ENCODE measurements at places on chromosomes 4 and X.

GRCh38 chrX:55127692-55128091, 38.9 kb downstream of the PAGE2 start:
- DNase-seq: no peak

DNA sequence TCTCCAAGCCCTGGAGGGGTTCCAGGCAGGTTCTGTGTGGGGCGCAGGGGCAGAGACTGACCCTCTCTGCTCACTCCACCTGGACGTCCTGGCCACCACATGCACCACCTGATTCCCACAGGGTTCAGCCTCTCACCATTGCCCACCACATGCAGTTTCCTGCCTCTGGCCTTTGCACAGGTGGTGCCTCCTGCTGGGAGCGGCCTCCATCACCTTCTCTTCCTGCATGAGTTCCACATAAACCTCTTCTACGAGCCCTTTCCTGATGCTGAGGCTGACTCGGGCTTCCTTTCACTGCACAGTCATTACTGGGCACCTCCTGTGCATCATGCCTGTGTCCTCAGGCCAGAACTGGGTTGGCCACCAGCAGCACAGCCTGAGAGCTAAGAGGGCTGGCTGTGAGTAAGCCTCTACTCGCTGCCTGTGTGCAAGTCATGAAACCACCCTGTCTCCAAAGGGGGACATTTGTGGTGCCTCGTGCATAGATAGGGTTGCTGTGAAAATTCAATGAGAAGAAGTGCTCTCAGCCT, 19.9 kb downstream of the MAN2B2 start:
- DNase-seq: no peak

DNA sequence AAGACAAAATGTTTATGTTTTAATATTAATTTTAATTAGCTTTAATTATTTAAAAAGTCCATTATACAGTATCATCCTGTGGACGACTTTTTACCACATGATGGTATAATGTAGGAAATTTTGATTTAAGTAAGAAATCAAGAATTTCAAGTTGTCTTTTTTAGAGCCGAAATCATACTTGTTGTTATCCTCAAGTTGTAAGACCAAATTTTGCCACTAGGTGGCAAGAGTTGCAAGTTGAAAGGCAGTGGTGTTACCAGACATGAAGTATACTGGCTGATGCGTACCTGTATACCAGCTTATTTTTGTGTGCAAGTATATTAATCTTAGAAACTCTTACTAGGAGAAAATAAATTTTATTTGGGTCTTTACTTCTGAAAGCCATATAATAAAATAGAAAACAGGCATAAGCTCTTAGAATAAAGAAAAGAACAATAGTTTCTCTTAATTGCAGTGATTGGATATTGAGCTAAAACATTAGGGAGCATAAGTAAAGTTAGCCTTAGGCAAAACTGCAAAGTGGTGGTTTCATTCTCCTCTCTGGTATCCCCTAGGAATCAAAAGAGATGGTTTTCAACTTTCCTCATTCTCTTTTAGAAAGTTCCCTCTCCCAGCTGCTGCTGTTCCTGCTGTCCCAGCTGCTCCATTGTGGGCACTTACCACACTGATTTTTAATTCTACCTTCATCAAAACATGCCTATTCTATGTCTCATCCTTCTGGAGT, 118.0 kb upstream of the WDFY3 start:
- DNase-seq: no peak

DNA sequence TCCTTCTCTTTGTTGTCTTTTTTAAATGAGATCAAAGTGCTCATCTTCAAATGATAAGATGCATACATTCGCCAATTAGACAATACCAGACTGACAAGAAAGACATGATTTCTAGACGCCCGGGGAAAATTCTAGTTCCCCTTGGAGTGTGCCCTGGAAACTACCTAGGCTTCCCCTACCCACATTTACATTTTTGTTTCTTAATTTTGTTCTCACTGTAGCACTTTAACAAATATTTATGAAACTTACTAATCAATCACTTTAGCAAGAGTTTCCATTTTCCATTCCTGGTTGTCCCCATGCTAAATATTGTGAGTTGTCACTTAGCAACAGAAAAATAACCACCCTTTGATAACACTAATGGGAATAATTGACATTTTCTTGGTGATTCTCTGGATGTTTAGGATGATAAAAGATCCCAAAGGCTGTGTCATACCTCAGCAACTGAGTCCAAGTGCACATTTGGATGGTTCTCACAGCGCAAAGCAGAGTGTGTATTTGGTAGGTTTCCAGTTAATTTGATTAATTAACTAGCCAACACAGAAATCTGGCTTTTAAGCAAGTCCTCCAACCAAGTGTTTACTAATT, 69.6 kb downstream of the FGFBP1 start:
- no peak for DNase-seq

- no peak for DNase-seq
Measured at GRCh38 chr4:179372242-179372641, 1930.0 kb upstream of the AGA start.

DNA sequence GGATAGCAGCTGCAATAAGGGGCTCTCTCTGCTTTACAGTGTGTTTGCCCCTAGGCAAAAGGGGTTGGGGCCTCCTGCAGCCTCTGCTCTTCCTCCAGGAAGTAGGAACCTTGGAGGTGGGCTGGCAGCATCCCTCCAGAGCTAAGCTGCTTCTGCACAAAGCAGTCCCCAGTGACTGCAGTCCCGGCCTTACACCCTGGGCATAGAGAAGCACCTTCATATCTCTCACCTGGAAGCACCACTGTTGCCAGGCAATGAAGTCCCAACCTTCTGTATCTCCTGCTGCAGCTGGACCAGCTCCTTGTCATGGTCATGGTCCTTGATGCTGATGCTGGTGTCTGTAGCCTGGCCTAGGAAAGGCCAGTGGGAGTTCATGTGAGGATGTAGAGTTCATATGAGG, 171.1 kb upstream of the TET2 start:
- no peak for DNase-seq

DNA sequence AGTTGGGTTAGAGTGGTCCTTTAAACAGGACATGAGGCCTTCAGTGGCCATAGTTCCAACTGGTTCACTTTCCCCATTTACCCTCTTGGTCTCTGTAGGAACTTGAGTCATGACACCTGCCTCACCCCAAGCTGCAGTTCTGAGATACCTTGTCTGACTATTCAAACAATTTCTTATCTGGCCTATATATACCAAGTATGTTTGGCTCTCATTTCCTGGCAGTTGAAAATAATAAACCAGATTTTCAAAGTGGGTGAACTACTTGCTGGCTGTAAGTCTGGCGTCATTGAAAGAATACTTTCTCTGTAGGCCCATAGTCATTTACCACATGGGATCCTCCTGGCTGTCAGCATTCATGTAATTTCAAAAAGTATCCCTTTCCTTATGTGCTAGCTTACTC, 228.8 kb downstream of the SHROOM3 start:
- DNase-seq: no peak

GRCh38 chr4:52903273-52903672, 41.2 kb downstream of the RASL11B start:
- no peak for DNase-seq

DNA sequence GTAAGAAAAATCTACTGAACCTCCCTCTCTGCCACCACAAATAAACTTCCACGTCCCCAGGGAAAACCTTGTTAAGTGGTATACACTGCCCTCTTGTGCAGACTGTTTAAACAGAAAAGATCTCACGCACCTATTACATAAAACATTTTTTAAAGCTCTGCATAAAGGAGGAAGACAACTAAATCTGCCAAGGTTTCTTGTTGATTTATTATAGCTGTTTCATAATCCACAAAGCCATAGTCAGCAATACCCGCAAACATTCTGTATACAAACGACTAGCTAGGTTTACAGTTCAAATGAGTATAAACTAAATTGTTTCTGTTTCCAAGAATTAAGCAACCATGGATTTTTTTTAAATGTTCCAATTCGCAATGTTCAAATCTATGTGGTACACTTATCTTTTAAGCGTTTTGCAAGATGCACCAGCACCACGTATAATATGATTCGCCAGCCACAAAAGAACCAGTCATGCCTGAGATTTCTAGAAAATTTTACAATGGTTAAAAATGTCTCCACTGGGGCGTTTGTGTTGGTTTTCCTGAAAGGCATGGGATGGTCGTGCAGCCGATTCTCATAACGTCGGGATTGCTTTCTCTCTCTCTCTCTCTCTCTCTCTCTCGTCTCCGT, 164.6 kb downstream of the PRKX start:
- DNase-seq: no peak

- DNase-seq: no peak
Measured at GRCh38 chr4:53840643-53841042, 223.8 kb downstream of the CHIC2 start.

DNA sequence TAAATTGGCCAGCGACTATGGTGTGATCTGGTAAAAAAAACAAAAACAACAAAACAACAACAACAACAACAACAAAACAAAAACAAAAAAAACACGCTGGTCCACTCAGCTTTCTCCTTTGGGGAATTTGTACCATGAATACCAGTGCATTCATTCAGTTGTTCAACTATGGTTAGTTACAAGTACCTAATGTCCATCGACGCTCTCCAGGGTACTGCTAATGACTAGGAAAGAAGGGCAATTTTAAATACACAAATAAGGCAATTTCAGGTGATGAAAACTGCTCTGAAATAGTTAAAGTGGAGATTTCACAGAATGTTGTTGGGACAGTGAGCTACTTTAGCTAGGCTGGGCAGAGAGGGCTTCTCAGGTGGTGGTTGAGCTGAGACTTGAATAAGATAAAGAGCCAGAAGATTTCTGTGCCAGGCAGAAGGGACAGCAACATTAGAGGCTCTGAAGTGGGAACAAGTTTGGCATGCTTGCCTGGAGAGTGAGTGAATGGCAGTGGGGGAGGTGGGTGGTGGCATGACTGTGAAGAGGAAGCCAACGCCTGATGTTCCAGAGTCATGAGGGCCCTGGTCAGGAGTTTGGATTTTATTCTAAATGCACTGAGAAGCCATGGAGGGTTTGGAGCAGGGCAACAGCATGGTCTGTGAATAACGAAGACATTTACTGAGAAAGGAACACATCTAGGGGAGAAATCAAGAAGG, 45.9 kb upstream of the PGRMC2 start:
- DNase-seq: no peak

DNA sequence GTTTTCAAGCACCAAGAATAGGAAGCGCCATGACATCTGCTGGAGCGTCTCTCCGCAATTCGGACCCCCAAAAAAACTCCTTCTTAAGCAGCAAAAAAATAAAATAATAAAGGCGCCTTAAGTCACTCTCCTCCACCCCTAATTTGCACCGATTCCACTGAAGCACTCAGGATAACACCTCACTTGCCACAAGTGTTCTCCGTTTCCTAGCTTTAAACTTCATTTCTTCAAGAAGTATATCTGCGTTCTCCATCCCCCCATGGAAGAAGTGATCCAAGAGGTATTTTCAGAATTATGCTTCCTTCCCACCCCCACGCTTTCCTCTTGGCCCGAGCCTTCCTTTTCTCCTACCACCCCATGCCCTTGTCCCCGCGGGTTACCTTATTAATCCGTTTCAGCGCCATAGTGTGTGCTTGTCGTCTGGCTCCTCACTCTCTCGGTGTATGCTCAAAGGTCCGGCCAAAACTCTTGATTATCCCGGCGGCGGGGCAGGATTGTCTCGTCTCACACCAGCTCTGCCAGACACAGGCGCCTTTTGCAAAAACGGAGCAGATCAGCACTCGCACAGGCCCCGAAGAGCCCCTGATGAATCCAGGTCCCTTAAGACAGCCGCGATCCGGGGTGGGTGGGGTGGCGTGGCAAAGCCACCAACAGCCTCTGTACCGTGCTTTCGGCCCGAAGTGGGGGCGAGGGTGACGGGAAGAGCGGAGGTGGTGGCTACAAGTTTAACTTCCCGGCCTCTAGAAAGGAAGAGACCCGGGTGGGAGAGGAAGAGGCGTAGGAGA, 1.1 kb downstream of the UBE2D3 start:
- DNase-seq: no peak

- DNase-seq: no peak
Measured at GRCh38 chr4:22458098-22458497, 57.8 kb downstream of the ADGRA3 start.

DNA sequence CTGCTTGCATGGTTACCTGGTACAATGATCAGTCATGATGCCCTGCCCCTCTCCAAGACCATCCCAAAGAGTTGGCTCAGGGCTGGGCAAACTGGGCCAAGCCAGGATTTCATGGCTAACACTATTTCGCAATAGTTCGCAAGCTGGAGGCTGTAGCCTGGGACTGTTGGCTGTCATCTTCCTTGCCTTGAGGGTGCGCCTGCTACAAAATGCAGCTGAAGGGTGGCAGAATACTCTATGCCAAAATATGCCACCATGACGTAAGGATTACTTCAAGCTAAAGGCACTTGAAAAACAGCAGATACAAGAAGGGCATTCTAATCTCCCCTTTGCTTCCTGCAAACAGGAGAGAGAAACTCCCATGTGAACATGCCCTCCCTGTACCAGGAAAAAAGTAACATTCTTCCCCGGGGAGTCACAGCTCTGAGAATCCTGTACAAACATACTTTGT, 21.0 kb downstream of the SAT1 start:
- no peak for DNase-seq

GRCh38 chrX:38935561-38935960, 134.3 kb downstream of the MID1IP1 start:
- no peak for DNase-seq

DNA sequence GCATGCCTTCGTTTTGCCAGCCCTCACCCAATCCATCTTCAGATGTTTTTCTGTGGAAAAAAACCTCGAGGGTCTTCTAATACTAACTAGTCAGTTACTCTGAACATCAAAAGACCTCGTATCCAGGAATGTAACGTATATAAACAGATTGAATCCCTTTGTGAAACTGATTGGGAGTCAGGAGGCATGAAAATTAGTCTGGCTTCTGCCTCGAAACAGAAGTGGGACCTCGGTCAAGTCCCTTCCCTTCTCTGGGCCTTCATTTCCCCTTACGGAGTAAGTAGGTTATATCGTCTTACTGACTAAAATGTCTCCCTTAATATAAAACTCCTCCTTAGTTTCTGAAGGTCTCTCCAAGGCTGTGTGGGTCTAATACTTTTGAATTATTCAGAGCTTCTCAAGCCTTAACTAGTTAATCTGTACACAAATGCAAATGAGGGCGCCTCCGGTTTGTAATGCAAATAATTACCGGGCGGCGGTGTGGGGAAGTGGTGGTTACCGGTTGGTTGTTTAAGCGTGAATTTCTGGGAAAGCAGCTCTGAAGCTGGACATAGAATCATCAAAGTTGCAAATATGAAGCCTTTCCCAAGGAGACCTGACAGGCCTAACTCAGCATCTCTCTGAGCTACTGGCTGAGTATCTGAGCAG, 11.4 kb upstream of the NKRF start:
- DNase-seq: no peak

GRCh38 chr4:101864660-101865059, 74.1 kb downstream of the BANK1 start:
- no peak for DNase-seq

- no peak for DNase-seq
Measured at GRCh38 chrX:37871626-37872302, 24.4 kb upstream of the DYNLT3 start.

- DNase-seq: no peak
Measured at GRCh38 chr4:185902654-185903053, 90.7 kb upstream of the SORBS2 start.

DNA sequence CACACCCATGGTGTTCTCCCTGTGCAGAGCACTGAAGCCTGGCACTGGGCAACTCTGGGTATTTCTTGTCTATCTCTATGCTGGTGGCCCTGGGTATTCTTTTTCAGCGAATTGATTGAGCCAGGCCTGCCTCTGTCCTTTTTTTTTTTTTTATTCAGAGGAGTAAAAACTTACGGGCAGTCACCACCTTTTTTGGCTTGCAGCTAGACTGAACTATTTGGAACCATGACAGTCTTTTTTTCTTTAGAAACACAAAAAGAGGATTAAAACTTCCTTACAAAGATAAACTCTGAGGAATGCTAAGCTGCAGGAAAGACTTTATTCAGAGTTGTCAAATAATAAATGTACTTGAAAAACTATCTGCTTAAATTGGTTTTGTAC, 119.2 kb upstream of the STIM2 start:
- no peak for DNase-seq

GRCh38 chr4:128328106-128328505, 40.5 kb upstream of the PGRMC2 start:
- DNase-seq: no peak
